ENCODE measurements at places on chromosomes 5 and 9.

GRCh38 chr5:32405507-32405906, 39.0 kb downstream of the ZFR start:
- no peak for DNase-seq

DNA sequence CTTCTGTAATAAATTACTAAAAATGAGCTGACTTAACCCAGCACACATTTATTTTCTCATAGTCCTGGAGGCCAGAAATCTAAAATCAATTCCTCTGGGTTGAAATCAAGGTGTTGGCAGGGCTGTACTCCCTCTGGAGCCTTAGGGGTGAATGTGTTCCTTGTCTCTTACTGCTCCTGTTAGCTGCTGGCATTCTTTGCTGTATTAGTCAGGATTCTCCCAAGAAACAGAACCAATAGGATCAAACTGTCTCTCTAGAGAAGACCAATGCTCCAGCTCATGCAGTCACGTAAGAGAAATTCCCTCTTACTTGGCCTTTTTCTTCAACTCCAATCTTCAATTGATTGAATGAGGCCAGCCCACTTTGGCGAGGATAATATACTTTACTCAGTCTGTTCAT, 15.3 kb upstream of the CD180 start:
- no peak for DNase-seq

- DNase-seq = no peak
These were observed 19.0 kb upstream of the SMAD5 start for GRCh38 chr5:136113606-136114005.

GRCh38 chr9:33415501-33416038, 13.2 kb upstream of the AQP7 start:
- no peak for DNase-seq

DNA sequence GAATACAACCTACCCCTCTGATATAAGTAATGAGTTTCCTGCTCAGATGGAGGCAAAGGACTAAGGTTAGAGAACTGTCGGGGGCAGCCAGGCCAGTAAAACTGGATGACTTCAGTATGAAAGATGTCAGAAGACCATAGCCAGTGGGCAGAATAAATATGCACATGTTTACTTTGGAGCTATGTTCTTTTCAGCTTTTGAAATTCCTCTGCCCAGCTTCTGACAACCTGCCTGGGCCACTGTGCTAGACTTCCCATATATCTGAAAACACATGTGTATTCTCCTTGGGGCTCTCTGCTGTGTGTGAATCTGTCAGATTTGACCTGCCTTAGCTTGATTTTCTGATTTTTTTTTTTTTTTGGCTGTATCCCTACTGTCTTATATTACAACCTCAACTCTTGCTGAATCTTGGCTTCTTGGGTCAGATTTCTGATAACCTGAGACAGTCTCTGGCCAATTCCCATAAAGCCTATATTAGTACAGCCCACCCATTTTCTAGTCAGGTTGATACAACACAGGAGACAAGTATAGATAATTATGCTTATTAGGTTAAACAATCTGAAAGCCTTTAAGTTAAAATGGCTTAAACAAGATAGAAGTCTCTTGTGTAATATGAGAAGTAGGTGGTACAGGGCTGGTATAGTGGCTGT, 76.6 kb upstream of the PRLR start:
- no peak for DNase-seq

- no peak for DNase-seq
These were observed 9.9 kb downstream of the SLC25A25 start for GRCh38 chr9:128077847-128078503.

GRCh38 chr9:118635416-118635815, 733.8 kb downstream of the BRINP1 start:
- DNase-seq = no peak

- no peak for DNase-seq
These were observed 175.1 kb upstream of the PITX1 start for GRCh38 chr5:135208903-135209721.

- no peak for DNase-seq
These were observed 204.9 kb downstream of the ELAVL2 start for GRCh38 chr9:23621188-23621587.

DNA sequence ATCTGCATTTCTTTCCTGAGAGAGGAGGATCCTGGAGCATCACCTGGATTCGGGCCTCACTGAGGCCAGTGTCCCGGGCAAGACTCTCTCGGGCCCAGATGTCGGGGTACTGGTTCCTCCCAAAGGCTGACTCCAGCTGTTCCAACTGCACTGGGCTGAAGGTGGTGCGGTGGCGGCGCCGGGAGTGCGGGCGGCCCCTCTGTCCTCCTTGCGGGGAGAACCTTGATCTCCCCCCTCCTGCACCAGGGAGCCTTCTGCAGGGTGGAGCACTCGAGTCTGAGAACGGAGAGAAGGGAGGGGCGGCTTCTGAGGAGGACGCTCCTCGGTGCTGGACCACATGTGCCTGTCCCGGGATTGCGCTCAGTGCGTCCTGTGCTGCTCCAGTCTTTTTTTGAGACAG, 2.0 kb downstream of the PROP1 start:
- DNase-seq = no peak

GRCh38 chr9:135255033-135255840, 167.8 kb downstream of the OLFM1 start:
- no peak for DNase-seq

GRCh38 chr9:84304166-84304565, 36.4 kb downstream of the SLC28A3 start:
- no peak for DNase-seq

DNA sequence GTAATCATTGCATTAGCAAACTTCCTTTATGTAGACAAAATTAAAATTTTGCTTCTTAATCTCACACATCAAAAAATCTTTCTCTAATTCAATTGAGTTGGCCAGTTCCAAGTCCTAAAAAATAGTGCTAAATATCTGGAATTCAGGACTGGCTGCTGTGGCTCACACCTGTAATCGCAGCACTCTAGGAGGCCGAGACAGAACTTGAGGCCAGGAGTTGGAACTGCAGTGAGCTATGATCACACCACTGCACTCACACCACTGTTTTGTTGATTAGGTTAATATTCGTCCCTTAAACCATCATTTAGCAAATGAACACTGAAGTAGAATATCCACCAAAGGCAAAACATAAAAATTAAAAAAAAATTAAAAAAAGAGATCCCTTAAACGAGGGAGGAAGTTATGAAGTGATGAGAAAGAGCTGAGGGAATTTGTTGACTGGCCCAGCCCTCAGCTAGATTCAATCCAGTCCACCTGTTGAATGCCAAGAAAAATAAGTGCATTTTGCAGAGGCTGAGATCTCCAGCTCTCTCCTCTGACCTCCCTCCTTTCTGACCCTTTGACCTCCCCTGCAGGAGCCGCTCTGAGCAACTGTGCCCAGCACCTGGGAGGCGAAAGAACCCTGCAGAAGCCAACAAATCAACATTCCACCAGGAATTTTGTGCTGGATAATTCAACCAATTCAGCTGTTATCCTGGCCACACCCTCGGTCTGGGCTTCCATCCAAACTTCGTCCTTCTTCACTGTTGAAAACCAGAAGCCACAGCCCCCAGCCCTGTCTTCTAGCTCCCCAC, 96.8 kb downstream of the OR2K2 start:
- DNase-seq = no peak
